Activated CD8-positive, alpha-beta memory T cell treated with anti-CD3 and anti-CD28 coated beads, Interleukin-2, amount 10 ng/mL, durations not matched to agents 7 days and 5 days (primary cell): ENCODE measurements at places on chromosomes 7 and 10.
A peak's percentile ranks its signal among the peaks of the same experiment; 100 is the strongest.

DNA sequence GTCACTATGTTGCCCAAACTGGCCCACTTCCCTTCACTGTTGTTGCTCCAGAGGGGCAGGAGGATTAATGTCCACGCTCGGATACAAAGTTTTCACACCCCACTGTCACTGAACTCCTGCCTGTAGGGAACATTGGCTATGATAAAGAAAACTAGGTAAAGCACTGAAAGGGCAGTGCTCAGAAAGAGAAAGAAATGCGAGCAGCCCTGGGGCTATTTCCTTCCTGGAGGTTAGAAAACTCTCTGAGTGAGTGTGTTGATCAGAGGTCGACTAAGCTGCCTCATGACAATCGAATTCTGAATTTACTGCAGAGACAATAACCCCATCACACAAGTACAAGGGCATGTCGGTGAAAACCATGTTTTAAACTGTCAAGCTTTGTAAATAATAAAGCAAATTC, 227.2 kb upstream of the PITRM1 start:
- no peak overlapping the region for H3K27ac ChIP-seq
- H3K4me1 ChIP-seq = peaks cover 4% of the 10 kb centered on the region
- H3K27me3 ChIP-seq = peaks cover 13% of the 10 kb centered on the region
- no peak for DNase-seq

DNA sequence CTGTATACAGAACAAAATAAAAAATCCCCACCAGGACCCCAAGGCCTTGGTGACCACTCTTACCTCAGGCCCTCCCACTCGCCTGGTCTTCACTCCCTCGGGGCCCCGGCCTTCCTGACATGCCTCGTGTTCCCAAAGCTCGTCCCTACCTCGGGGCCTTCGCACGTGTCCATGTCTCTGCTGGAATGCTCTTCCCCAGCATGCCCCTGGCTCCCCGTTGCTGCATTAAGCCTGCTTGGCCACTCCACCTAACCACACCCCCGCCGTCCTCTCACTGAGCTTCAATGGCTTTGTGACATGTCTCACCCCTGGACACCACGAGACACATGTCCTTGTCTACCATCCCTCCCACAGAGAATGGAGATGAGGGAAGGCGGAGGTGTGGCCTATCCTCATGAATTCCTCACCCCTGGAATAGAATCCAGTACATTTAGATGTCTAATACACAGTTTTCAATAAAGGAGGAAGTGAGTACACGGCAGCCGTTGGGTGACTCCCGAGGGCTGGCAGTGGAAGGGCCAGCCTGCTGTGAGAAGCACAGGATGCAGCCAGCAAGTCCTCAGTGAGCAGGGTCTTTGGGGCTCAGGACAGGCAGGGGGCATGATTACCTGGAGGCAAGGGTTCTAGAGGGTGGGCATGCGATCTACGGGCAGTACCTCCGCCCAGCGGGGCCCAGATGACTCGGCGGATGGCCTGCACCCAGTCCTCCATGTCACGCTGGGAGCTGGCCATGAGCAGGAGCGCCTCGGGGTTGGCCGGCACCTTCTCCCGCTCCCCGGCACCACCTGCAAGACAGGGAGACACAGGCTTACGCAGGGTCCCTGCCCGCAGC, 125.7 kb downstream of the ARHGAP22 start:
- no peaks in the 10 kb centered on the region for H3K36me3 ChIP-seq
- H3K27ac ChIP-seq = no peak overlapping the region

GRCh38 chr10:69802424-69803161, 887 bp downstream of the COL13A1 start:
- H3K27me3 ChIP-seq = peaks cover 65% of the 10 kb centered on the region
- H3K4me1 ChIP-seq = peaks cover 6% of the 10 kb centered on the region
- DNase-seq = no peak
- H3K27ac ChIP-seq = no peak overlapping the region
- H3K4me3 ChIP-seq = no peak overlapping the region

DNA sequence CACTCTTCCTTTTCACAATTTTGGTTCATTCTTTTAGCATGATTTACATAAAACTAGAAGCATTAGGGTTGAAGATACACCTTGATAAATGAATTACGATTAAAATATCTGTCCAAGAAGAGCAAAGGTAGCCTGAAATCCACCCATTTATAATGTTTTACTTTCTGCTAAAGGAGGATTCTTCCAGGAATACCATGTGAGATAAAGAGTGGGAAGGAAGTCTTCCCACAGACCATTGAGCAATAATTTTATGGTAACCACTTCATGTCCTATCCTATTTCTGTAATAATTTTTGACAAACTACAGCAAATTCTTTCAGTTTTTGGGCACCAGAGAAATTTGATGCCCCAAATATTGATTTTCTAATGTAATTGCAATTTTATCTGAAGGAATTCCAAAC, 150.6 kb upstream of the STEAP4 start:
- no peaks in the 10 kb centered on the region for H3K27me3 ChIP-seq
- no peak overlapping the region for H3K27ac ChIP-seq
- no peak for DNase-seq
- H3K4me1 ChIP-seq = no peaks in the 10 kb centered on the region
- no peak overlapping the region for H3K4me3 ChIP-seq

- no peaks in the 10 kb centered on the region for H3K4me1 ChIP-seq
- H3K27me3 ChIP-seq = no peaks in the 10 kb centered on the region
- H3K4me3 ChIP-seq = no peak overlapping the region
These were observed 90.2 kb downstream of the TACC2 start for GRCh38 chr10:122078965-122079795.

- no peak for DNase-seq
- peaks cover 2% of the 10 kb centered on the region for H3K36me3 ChIP-seq
- H3K4me3 ChIP-seq = no peak within 1 kb of the TSS
These were observed at the start of gene CHRM2 for GRCh38 chr7:136868496-136869000. Gene CHRM2 (plus strand): TSS chr7:136868652. CDS start chr7:137014866, 146,214 bp downstream.

- H3K36me3 ChIP-seq = no peaks in the 10 kb centered on the region
- no peaks in the 10 kb centered on the region for H3K27me3 ChIP-seq
- H3K4me1 ChIP-seq = no peaks in the 10 kb centered on the region
- H3K4me3 ChIP-seq = no peak overlapping the region
- H3K27ac ChIP-seq = no peak overlapping the region
These were observed 7.2 kb downstream of the RNF133 start for GRCh38 chr7:122691569-122692235.

GRCh38 chr10:27771231-27771630, 25.6 kb upstream of the MKX start:
- H3K36me3 ChIP-seq = no peaks in the 10 kb centered on the region
- no peak overlapping the region for H3K4me3 ChIP-seq
- H3K27me3 ChIP-seq = peaks cover 80% of the 10 kb centered on the region
- DNase-seq = peak; percentile 71
- peaks cover 11% of the 10 kb centered on the region for H3K4me1 ChIP-seq

DNA sequence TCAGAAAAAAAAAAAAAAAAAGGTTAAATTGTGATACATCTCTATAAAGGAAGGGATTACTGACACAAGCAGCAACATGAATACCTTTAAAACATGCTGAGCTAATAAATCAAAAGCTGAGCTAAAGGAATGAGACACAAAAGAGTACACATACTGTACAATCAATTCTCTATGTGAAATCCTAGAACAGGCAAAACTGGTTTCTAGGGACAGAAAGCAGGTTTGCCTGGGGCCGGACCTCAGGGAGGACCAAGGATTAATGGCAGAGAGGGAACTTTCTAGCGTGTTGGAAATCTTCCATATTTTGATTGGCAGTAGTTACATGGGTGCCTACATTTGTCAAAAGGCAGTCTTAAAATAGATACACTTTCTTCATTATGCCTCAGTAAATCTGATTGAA, 52.5 kb downstream of the KLRG2 start:
- H3K4me1 ChIP-seq = peaks cover 5% of the 10 kb centered on the region
- H3K4me3 ChIP-seq = no peak overlapping the region
- no peak for DNase-seq
- H3K36me3 ChIP-seq = peaks cover 2% of the 10 kb centered on the region

DNA sequence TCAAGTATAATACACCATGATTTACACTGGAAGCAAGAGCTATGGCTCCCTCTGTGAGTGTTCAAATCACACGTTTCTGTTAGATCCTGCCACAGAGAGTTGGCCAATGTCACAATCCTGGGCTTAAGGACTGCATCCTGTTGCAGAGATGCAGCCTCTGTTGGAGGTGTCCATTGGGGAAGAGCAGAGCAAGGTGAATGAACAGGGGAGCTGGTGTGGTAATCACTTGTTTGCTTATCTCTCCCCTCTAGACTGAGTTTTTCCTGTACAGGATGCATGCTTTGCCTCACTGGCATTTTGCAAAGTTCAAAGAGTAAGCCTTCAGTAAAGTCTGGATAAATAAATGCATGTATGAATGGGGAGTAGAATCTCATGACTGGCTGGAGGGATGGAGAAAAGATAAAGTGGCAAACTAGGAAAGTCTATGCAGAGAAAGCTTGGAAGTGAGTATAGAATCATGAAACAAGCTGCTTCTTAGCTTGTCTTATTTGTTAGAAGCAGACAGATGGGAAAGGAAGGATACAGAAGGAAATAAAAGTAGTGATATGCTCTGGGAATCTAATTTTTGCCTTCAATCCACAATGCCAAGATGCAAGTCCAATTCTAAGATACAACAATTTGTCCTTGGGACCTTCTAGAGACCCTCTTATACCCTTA, 605.9 kb downstream of the KCNMA1 start:
- no peak overlapping the region for H3K4me3 ChIP-seq
- H3K4me1 ChIP-seq = no peaks in the 10 kb centered on the region
- H3K27ac ChIP-seq = no peak overlapping the region
- no peaks in the 10 kb centered on the region for H3K36me3 ChIP-seq

DNA sequence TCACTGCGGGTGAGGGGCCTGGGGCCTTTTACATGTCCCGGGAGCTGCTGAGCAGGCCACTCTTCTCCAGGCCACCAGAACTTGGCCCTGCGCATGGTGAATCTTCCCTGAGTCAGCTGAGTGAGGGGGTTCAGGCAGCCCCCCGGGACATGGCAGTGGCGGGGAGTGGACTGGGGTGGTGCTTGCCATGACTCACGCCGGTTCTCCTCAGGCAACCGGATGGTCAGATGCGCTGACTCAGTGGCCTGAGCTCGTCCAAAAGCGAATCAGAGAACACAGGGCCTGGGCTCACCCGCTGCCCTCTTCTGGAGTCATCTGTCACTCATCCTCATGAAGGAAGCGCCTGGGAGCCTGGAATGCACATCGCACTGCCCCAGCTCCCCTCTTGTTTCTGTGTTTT, 33.5 kb downstream of the HTRA1 start:
- H3K4me1 ChIP-seq = peaks cover 28% of the 10 kb centered on the region
- H3K36me3 ChIP-seq = no peaks in the 10 kb centered on the region
- H3K4me3 ChIP-seq = no peak overlapping the region
- no peak for DNase-seq
- H3K27ac ChIP-seq = no peak overlapping the region

- peaks cover 50% of the 10 kb centered on the region for H3K4me1 ChIP-seq
- peak; percentile 84 for DNase-seq
- H3K27me3 ChIP-seq = peaks cover 9% of the 10 kb centered on the region
- H3K4me3 ChIP-seq = peak within 1 kb of the TSS; percentile 95
- peak within 1 kb of the TSS; percentile 100 for H3K27ac ChIP-seq
- peaks cover 12% of the 10 kb centered on the region for H3K36me3 ChIP-seq
These were observed at the start of gene ITPRIP for GRCh38 chr10:104337985-104338735. Gene ITPRIP (minus strand): TSS chr10:104338465. CDS start chr10:104316051, 22,414 bp downstream.

DNA sequence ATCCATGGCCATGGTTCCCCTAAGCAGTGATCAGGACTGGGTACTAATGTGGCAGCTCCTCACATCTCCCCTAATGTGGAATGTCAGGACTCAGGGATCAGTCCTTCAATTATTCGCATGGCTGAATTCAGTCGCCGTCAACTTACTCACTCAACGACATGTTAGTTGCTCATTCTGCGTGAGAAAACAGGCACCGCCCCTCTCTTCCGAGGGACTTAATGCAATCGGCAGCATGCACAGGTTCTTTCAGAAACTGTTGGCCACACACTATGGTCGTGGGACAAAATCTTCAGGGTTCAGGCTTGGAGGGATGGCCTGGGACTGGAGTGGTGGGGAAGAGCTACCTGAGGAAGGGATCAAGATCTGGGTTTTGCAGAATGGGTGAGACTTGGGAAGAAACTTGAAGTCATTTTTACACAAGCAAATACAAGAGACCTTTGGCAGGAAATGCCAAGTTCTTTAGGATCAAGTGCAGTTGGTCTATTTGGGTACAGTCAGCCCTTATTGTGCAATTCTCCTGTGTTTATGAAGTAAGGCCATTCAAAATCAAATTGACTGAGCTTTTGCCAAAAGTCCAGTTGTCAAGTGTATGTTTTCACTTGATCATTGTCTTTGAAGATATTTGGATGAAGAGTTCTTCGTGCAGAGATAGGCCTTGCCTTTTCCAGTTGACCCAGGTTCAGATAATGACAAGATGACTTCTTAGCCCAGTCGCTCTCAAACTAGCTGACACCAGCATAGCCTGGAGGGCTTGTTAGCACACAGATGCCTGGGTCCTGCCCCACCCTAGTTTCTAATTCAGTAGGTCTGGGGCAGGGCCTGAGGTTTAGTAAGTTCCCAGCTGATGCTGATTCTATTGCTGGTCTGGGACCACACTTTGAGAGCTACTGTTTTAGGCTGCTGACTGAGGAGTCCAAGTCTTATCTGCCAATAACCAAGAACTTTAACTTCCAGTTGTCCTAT, 48.5 kb downstream of the LRRC18 start:
- H3K4me1 ChIP-seq = no peaks in the 10 kb centered on the region
- no peak overlapping the region for H3K4me3 ChIP-seq
- DNase-seq = no peak
- peaks cover 4% of the 10 kb centered on the region for H3K27me3 ChIP-seq
- H3K27ac ChIP-seq = no peak overlapping the region
- no peaks in the 10 kb centered on the region for H3K36me3 ChIP-seq

DNA sequence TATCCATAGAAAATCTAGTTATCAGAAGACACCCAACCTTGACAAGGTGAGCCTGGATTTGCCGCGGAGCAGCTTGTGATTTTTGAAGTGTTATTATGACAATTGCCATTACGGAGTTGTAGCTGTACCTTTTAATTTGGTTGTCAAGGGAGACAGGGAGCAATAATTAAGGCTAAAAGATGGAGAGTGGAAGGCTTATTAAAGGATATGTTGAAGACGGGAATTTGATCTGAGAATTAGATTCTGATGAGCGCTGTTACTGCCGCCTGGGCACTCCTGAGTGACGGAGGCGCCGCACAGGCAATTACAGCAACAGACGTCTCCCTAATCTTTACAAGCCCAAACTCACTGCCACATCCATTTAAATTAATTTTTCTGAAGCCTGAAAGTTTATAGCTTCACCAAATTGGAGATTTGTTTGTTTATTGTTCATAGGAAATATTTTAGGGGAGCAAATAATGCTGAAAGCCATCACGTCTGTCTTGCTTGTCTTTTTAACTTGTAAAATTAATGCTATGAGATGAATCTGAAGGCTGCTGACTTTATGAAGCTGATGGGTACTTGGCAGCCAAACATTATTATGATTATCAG, 475.0 kb upstream of the ADARB2 start:
- H3K27me3 ChIP-seq = no peaks in the 10 kb centered on the region
- no peak for DNase-seq
